ENCODE measurements at places on chromosomes 1 and 21. TPM values are rescaled to one million over a fixed set of nuclear protein-coding genes. Genes with fewer than 3 reads are reported as not detected.

GRCh38 chr1:42189931-42190853, 25.6 kb upstream of the GUCA2A start:
- DNase-seq = no peak

DNA sequence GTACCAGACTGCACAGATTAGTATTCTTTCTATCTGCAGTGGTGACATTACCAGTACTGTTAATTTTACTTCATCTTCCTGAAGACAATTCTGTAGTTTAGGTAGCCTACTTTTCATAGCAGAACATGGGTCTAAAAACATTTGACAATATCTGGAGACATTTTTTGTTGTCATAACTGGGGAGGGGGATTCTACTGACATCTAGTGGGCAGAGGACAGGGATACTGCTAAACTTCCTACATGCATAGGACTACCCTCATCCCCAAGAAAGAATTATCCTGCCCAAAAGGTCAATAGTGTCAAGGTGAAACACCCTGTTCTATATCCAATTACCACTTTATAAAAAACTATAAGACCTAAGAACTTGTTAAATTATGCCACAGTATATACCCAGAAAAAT, 3.4 kb upstream of the ARHGAP29 start:
- peak; percentile 23 for DNase-seq

DNA sequence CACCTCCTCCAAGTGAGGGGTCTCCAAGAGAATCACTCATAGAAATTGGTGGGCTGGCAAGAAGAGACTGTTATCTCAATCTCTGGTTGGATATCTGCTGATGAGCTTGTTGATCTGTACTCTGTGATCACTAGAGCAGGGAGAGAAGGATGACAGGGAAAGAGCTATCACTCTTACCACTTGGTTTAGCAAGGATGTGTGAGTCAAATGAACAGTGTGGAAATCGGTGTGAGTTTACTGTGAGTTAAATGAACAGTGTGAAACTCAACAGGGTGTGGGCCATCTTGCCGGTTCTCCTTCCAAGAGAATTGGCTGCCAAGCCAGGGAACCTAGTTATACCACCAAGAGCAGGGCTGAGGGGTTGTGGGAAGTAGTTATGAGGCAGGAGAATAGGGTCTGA, 33.3 kb upstream of the CD1D start:
- no peak for DNase-seq

- DNase-seq = no peak
Measured at GRCh38 chr1:97277891-97278654, 556.5 kb downstream of the PTBP2 start.

DNA sequence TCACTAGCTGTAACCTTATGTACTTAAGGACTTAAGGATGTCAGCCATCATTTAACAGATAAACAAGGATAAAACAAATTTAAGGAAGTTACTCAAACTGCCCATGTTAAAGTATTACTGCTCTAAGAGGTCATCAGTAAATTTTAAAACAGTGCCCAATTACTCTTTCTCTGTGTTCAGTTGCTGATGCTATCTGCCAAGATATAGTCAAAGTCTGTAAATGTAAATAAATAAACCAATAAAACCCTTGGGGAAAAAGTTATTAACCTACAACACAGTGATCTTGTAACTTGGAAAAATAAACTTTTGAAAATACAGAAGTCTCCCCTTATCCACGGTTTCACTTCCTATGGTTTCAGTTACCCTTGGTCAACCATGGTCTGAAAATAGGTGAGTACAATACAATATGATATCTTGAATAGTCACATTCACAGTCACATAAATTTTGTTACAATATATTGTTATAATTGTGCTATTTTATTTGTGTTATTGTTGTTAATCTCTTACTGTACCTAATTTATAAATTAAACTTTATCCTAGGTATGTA, 501.8 kb downstream of the LMO4 start:
- no peak for DNase-seq

- DNase-seq = no peak
Measured at GRCh38 chr1:104718752-104719151, 969.1 kb downstream of the AMY1C start.

DNA sequence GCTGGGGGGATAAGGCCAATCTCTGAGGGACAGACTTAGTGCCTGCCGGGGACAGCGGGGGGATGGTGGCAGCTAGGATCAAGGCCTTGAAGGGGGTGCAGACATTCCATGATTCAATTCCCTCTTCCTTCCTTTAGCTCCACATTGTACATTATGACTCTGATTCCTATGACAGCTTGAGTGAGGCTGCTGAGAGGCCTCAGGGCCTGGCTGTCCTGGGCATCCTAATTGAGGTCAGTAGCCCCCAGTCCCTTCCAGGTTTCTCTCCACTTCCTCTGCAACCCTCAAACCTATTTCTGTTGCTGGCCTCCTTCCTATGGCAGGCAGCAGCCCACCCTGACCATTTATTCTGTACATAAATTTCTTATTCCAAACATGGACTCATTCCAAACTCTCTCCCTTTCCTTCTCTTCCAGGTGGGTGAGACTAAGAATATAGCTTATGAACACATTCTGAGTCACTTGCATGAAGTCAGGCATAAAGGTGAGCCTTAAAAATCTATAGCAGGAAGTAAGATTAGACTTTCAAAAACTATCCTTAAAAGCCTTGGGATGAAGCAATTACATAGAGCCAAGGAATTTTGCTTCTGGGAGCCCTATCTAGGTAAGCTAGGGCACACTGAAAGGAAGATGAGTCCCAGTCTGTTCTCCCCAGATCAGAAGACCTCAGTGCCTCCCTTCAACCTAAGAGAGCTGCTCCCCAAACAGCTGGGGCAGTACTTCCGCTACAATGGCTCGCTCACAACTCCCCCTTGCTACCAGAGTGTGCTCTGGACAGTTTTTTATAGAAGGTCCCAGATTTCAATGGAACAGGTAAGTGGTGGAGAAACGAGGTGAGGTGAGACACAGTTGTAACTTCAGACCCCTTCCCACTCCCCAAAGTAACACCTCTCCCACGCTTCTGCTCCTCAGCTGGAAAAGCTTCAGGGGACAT, 5.1 kb downstream of the CA14 start:
- no peak for DNase-seq

DNA sequence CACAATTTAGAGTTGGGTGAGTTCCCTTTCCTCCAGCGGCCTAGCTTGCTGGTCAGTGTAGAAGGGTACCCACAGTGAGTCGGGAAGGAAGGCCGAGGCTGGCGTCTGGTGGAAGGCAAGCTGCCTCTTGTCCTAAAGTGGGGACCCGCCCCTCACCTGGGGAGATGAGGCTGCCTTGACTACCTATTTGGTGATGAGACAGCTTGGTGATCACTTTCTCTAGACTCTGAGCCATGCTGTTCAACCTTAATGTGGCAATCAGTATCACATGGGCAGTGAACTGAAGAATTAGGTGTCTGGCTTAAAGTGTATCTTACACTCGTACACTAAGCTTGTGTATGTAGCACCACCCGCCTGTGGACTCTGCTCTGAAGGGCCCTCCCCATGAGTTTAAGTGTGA, 100.7 kb downstream of the COLGALT2 start:
- no peak for DNase-seq

CENPF gene
- 22.4 TPM for polyA plus RNA-seq

CPTP gene
- 20.2 TPM for polyA plus RNA-seq

DPT gene
- 70.2 TPM for polyA plus RNA-seq

LCE1B gene
- polyA plus RNA-seq = not detected

SPATA21 gene
- 0.30 TPM for polyA plus RNA-seq

SLC5A3 gene
- 4.4 TPM for polyA plus RNA-seq

TRIM17 gene
- 1.1 TPM for polyA plus RNA-seq

SLAMF8 gene
- 0.45 TPM for polyA plus RNA-seq

Measured in hindlimb muscle (tissue), 1 donor.